ENCODE measurements at places on chromosomes 7 and 10. TPM values are rescaled to one million over a fixed set of nuclear protein-coding genes. Genes with fewer than 3 reads are reported as not detected.

MYO3A gene
- total RNA-seq, result not detected

CALCR gene
- not detected for total RNA-seq

NIPSNAP2 gene
- total RNA-seq, result 65.8 TPM

OR2A5 gene
- total RNA-seq, result not detected

OPALIN gene
- total RNA-seq, result not detected

CFAP70 gene
- not detected for total RNA-seq

SMO gene
- 3.1 TPM for total RNA-seq

DNA sequence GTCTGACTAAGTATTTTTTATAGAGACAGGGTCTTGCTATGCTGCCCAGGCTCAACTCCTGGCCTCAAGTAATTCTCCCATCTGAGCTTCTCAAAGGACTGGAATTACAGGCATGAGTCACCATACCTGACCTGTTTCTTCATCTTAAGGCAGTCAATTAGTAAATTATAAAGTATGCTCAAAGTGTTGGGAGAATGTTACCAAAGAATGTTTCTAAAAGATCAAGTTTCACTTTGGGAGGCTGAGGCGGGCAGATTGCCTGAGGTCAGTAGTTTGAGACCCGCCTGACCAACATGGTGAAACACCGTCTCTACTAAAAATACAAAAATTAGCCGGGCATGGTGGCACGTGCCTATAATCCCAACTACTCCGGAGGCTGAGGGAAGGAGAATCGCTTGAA is 117.0 kb downstream of the ALOX5 start:
- no peak for DNase-seq

DNA sequence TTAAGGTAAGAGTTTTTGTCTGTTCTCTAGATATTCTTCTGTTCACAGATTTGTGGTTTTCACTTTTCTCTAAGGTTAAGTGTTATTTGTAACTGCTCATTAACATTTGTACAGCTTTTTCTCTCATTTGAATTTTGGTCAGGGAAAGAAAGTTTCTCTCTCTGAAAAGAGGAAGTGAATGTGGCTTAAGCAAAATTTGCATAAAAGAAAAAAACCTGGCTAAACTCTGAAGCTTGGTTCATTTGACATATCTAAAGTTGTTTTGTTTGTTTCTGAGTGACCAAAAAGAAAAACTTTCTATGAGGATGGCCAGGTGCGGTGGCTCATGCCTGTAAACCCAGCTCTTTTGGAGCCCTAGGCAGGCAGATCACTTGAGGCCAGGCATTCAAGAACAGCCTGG is 22.0 kb upstream of the SLC26A4 start:
- DNase-seq, result no peak

GRCh38 chr7:148914208-148914777 is 30.2 kb upstream of the EZH2 start:
- peak; percentile 76 for DNase-seq

- no peak for DNase-seq
These were observed 237.9 kb downstream of the MGMT start for GRCh38 chr10:129704786-129705525.

- DNase-seq, result no peak
These were observed 205.4 kb downstream of the FANK1 start for GRCh38 chr10:126101736-126102135.

DNA sequence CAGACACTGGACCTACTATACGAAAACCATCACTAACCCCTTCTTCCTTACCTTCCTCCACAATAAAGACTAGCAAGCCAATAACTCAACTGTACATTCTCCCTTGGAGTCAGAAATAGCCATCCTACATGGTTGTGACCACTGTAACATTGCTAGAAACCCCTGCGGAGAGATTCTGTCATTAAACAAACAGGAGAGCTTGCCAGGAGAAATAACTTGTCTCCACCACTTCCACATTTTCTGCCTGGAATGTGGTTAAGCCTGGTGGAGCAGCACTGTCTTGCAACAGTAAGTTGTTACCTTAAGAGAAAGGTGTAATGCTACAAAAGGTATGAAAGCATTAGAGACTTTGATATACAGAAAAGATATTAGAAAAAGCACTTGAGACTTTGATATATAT is 45.8 kb downstream of the THSD7A start:
- DNase-seq, result peak; percentile 55

- peak; percentile 91 for DNase-seq
These were observed 22.0 kb downstream of the ITGB8 start for GRCh38 chr7:20352573-20353306.

DNA sequence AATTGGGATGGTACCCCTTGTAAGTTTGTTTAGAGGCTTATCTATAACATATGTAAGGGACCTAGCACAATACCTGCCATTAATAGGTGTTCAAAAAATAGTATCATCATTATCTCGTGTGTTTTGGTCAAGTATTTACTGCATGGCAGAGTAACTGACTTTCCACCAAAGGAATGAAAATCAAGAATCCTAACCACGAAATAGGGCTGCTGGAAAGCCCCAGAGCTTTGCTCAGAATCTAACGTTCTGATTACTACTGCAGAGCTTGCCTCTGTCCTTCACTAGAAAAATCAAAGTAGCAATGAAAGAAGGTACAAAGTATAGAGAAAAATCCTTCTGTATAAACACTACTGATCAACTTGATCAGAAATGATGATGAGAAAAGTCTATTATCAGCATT is 34.9 kb downstream of the DCLRE1C start:
- DNase-seq, result no peak

DNA sequence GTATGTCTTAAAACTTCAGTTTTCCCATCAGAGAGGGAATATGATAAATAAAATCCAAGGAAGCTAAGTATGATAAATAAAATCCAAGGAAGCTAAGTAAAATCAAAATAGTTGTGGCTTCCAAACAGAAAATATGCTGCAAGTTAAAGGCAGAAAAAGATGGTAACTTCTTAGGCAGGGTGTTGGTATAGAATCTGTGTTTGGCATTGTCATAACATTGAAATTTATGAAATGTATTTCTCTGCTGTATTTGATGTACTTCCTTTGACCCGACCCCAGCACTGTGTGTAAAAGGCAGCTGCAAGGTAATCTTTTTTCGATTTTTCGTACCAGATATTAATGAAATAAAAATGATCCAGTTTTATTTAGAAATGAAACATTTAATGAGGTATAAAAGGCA is 537.2 kb downstream of the TFEC start:
- DNase-seq, result no peak

DNA sequence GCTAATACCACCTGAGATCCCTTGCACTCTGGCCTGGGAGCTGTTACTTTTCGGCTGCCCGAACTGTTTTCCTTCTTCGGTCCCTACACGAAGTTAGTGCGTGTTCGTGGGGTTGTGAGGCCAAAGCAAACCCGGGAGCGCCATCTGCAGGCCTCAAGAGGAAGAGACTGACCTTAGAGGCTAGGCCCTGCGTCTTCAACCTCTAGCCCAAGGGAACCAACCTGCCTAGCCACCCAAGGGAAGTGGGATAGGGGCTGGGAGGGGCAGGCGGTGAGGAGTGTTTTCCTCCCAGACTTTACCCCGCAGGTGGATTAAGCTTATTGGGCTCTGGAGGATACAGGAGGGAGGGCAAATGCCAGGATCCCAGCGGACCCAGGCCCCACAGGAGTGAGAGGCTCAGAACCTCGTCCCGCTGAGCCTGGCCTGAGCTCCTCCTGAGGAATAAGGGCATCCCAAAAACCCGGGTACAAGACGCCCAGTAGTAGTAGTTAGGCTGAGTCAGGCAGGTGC is 1.7 kb upstream of the PAX2 start:
- DNase-seq, result peak; percentile 61

DNA sequence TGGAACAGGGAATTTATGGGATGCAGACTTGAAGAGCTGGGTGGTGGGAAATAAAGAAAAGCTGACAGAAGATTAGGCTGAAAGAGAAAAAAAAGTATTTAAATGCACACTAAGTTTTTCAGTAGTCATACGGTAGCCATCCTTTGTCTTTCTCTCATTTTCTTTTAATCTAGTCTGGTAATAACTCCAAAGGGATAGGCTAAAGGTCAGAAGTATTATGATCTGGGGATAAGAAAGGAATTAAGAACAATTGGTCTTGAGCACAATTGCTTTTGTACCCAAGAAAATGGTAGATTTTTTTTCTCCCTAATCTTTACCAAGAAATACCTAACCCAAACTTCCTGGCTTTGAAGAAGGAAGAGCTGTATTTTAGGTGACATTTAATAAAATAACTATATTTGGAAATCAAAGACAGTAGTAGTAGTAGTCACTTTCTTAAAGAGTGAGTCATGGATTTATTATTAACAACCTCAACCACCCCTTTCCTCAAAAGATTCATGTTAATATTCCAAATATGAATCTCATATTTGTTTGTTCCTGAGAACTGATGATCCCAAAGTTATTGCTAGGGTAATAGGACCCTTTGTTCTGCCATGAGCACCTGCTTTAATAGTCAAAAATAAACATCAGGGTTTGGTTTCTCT is 120.2 kb upstream of the ODAD2 start:
- no peak for DNase-seq

GRCh38 chr7:2015251-2015871 is 217.4 kb downstream of the MAD1L1 start:
- no peak for DNase-seq

DNA sequence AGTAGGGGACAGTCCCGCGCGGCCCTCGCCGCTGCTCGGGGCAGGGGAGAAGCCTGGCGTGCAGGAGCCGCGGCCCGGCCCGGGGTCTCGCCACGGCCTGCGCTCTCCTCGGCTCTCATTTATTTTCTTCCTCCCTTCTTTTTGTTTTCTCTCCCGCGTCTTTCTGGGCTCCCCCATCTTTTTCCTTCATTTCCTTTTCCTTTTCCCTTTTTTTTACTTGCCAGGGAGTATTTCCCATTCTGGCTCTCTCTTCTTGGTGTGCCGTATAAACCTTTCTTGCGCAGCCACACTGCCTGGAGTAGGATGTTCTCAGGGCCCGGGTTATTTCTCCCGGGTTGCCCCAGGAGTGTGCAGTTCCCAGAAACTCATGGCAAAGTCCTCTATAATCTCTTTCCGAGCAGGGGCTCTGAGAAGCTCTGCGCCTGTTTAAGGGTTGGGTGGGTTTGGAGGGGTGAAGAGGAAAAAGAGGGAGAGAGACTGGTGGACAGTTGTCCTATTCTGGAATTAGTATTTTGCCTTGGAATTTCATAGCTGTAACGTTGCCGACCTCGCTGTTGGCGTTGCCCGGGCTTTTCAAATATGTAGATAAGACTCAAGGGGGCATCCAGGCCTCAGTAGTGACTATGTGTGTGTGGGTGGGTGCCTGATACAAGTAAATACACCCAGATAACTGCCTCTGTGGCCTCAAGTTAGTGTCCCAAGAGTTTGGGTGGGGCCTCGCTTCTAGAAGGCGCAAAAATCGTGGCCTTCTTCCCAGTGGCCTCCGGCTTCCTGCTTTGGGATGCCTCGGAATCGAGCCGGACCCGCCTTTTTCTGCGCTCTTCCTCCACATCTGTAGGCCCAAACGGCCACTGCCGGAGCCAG is 4.3 kb upstream of the ZNF503 start:
- no peak for DNase-seq

- DNase-seq, result no peak
These were observed 22.9 kb upstream of the LRRC17 start for GRCh38 chr7:102889851-102890250.

- DNase-seq, result no peak
These were observed 766 bp upstream of the ITIH2 start for GRCh38 chr10:7702288-7702812.

DNA sequence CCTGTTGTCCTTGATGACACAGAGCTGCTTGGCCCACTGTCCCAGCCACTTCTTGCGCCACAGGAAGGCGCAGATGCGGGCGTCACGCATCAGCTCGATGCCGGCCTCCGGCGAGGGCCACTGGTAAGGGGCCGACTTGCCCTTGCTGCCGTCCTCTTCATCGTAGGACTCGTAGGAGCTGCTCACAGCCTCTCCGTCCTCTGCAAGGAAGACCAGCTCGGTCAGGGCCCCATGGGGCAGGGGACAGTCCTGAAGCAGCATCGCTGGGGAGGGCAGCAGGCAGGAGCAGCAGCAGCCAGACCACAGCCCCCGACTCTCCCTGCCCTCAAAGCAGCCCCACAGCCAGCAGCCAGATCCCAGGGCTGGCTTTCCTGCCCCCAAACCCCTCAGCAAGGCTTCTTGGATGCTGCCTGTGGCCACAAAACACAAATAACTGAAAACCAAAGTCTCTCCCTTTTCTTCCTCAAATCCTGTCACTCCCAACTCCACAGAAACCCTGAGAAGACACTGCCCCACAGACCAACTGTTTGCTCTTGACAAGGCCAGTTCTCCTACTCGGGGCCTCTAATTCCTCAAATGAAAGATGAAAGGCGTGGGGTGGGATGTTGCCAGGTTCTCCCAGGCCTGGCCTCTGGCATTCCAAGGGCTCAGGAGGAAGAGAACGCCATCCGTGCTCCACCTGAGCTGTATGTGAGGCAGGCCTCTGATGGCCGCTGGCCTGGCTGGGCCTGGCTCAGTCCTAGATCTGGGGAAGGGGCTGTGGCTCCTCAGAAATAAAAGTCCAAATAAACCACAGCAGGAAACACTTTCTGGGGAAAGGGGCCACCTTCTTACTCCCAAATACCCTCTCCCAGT is 76.7 kb downstream of the VWA2 start:
- DNase-seq, result no peak

- no peak for DNase-seq
These were observed 2.6 kb upstream of the COX19 start for GRCh38 chr7:978049-978346.

All from M059J (cell line).